ENCODE measurements at places on chromosomes 5 and 9.

DNA sequence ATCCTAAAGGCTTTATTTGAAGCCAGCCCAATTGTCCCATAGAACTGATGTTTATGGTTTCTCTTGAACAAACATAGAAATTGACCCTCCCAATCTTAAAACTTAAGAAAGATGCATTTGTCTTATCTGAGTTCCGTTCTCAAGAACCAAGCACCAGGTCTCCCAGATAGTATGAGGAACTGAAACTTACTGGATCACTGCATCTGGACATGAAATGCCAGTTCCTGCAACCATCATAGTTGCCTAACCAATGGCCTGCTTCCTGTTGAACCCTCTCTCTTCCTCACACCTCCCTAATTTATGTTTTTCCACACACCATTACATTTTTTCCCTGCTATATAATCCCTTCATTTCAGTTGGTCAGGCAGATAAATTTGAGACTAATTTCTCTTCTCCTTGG lies 478.9 kb downstream of the HTR1A start:
- DNase-seq: no peak

- DNase-seq: no peak
Observed at GRCh38 chr5:42810834-42811590, 680 bp downstream of the SELENOP start.

- DNase-seq: no peak
Observed at GRCh38 chr9:104177003-104177611, 83.0 kb downstream of the SMC2 start.

DNA sequence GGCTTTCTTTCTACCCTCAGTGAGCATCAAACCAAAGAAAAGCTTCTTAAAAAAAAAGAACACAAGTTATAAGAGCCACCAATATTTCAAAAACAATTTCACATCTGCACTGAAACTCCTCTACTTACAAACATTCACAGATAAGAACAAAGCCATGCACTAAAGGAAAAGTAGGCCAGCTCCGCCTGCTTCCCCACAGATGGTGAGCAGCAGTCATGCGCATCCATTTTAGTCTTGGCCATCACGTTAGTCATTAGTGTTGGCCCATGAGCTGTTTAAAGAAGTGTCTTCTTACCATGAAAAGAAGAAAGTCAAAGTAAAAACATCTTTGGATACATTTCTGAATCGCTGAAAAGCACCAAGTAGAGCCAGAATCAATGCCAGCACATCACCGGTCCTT lies 40.0 kb upstream of the SMIM23 start:
- DNase-seq: no peak

DNA sequence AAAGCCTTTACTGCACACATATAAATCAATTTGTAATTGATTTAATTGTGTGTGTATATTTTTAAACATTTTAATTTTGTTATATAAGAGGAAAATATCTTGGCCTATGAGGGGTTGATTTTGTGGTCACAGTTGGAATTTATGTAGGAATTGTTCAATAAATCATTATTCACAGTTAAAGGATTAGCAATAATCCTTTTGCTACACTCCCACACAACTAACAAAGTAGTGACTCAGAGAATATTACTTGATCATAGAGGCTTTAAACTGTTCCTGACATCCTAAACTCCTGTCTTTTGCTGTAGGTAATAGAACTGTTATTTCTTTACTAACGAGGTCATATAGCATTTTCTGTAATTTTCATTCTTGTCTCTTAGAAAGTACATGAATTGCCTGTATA lies 95.5 kb downstream of the ZCCHC7 start:
- no peak for DNase-seq

DNA sequence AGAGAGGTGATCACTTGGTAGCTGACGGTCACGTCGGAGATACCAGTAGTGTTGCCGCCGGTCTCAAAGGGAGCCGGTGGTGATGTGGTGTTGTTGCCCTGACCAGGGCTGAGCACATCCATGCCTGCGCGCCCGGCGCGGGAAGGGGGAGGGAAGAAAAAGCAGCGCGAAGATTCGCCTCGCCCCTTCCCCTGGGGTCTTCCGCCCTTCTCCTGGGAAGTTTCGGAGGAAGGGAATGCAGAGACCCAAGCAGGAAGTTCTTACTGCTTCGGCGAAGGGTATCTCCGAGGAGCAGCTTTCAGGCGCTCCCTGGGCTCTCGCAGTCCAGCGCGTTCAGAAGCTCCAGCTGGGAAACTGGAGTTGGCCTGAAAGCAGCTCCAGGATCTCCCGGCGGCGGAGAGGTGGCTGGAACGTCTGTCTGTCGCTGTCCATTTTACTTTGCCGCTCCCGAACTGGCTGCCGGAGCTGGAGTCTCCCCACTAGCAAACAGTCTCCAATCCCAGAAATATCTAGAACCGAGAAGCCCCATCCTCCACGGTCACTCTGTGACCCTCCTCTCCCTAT lies 565 bp downstream of the HTR1A start:
- DNase-seq: no peak

GRCh38 chr9:104982543-104982942 lies 54.6 kb upstream of the ABCA1 start:
- DNase-seq: no peak

DNA sequence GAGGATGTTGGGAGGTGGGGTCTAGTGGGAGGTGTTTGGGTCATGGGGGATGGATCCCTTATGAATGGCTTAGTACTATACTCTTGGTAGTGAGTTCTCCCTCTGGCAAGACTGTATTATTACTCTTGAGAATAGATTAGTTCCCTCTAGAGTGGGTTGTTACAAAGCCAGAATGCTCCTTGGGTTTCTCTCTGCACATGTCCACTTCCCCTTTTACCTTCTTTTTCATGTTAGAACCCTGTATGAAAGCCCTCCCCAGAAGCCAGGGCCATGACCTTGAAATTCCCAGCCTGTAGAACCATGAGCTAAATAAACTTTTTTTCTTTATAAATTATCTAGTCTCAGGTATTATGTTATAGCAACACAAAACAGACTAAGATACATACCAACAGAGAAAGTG lies 31.1 kb downstream of the SLC24A2 start:
- no peak for DNase-seq

DNA sequence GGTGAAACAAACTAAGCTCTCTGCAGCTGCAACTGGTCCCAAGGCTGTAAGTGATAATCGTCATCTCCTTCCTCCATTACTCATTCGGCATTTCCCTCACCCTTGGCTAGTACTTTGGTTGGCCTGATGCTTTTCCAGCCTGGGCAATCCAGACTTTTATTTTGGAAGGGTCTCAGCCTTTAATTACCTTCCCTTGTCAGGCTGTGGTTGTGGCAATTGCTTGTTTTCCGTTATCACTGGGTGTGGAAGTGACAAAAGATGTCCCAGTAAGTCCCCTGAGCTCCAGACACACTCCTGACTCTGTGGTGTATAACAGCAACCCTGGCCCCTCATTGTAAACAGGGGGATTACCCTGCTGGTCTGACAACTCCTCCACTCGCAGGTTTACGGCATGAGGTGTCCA lies 6.3 kb upstream of the FAF2 start:
- no peak for DNase-seq

GRCh38 chr5:154727361-154727760 lies 27.8 kb upstream of the LARP1 start:
- DNase-seq: no peak

GRCh38 chr5:178288401-178289368 lies 56.1 kb upstream of the PHYKPL start:
- DNase-seq: no peak

DNA sequence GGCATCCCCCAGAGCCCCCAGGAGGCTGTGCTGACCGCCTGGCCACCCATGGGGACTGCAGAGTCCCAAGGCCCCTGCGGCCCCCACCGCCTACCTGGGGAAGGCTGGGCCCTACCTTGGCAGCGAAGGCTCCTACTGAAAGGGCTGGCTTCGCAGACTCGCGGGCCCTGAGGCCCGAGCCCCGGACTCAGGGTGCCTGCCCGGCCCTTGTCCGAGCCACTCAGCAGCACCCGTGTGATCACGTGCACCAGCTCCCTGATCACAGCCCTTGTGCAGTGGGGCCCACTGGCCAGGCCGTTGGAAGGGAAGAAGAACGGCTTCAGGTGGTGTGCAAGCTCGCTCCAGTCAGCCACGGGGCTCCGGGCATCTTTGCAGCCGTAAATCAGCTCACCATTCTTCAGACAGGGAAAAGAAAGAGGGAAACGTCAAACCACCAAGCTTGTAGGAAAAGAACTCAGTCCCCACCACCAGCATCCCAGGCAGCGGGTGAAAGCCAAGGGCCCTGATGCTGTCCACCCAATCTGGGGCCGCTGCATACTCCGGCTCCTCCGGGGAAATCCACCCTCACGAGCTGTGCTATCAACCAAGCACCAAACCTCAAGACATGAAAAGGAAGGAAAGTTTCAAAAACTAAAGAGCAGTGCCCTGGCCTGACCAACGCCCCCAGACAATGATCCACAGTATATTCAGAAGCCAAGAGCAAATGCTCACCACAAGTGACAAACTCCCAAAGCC lies 31.9 kb downstream of the IPPK start:
- no peak for DNase-seq

DNA sequence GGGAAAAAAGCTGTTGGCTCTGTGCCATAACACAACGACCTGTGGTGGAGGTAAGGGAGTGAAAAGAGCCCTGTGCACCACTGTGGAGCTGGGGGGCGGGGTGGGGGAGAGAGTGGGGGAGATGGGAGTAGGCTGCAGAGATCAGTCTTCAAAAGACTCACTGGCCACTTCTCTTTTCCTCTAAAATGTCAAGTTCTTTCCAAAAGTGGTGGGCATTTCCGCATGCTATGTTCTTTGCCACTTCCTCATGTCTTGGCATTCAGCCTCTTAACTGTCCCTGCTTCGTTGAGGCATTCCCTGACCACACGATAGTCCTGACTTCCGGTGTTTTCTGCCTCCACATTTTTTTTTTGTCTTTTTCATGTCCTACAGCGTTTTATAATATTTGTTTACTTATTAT lies 2.4 kb upstream of the PPP2R2B start:
- DNase-seq: no peak

DNA sequence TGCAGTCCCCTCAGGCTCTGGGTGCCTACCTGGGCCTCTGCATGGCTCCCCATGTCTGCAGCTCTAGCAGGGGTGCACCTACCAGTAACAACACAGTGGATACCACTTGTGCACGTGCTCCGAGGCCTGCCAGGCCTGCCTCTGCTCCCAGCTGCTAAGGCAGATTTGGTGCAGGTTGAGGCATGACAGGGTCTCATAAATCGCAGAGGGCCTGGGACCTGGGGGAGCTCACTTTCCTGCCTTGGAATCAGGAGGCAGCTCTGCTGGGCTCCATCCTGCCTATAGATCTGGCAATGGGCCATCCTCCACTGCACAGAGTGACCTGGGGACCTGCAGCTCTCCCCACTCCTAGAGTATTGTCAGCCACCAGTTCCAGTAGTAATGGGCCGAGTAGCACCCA lies 121.9 kb upstream of the CXCL14 start:
- no peak for DNase-seq

DNA sequence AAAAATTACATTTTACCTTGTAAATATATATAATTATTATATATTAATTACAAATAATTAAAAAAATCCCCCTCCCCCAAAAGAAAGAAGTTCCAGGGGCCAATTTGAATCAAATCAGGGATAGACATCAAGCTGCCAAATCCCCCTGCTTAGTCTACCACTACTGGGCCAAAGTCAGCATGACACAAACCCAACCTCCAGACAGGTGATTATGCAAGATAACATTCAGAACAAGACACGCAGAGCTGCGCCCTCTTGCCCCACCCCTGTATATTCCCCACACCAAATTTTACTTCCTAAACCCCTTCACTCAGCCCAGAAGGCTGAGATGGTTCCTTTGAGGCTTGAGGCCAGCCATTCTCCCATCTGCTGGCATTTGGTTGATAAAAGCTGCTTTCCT lies 2059.1 kb upstream of the CDH6 start:
- DNase-seq: no peak

DNA sequence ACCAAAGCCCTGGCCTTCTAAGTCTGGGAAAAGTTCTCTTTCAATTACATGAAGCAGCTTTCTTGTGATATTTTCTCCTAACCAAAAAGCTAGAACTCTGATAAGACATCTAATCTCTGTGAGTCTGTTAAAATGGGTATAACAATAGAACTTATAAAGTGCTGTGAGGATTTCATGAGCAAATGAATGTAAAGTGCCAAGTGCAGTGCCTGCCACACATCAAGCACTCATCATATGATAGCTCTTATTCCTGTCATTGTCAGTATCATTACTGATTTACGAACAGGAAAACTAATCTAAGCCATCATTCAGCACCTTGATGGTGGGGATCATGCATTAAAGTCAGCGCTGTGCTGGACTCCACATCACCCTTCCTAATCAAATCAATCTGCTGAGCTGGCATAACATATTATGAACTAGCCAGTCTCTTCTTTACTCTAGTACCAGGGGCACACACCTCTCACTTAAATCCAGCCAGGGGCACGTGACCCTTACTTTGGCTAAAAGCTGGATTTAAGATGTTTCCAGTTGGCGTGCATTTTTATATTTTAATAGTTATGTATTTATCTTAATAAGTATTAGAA lies 37.3 kb downstream of the YIPF5 start:
- DNase-seq: no peak

- DNase-seq: no peak
Observed at GRCh38 chr5:67214036-67214435, 17.4 kb upstream of the CD180 start.

- DNase-seq: no peak
Observed at GRCh38 chr5:132302413-132302812, 8.2 kb downstream of the SLC22A4 start.

DNA sequence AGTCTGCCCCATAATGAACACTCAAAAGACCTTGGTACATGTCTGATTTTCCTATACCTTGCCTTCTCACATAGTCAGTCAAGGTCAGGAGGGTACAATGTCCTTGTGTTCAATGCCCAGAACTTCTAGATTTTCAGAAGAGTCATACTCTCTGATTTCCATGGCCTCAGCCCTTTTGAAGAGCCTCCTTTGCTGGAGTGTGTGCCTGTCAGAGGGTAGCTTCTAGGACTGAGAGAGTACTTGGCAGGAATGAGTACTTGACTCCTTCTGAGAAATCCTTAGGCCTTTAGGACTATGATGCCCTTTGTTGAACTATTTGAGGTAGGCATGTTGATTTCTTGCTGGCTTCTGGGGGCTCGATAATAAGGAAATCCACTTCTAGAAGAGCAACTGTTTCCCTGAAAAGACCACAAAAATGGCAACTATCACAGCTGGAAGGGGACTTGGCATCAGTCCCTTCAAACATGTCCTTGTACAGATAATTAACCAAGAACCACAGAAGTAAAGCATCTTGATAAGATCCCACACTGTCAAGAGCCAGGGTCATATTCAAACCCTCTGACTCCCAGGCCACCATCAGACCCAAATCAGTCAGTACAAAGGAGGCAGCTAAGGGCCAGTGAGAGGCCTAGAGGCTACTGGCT lies 10.6 kb upstream of the MEGF9 start:
- no peak for DNase-seq

- DNase-seq: no peak
Observed at GRCh38 chr9:132474253-132474652, 64.2 kb downstream of the CFAP77 start.

DNA sequence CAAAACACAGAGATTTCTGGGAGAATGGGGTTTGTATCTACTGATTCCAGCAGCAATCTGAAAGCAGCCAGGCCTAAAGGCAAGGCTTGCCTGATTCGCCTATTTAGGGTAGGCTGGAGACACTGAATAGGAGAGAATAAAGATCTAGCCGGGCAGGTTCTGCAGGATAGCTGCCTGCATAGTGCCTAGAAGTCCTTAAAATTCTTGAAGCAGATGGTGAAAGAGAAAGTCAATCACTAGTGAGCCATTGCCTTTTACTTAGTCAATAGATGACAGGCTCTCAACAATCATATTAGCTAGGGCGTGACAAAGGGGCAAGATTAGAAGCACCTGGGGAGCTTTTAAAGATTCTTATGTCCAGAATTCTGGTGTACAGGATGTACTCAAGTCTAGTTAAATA lies 522.7 kb downstream of the HTR1A start:
- no peak for DNase-seq

- DNase-seq: no peak
Observed at GRCh38 chr9:94936419-94936818, 209.9 kb downstream of the AOPEP start.

GRCh38 chr5:154647114-154647760 lies 107.9 kb upstream of the LARP1 start:
- DNase-seq: no peak

All from amniotic stem cell (primary cell).